ENCODE measurements at places on chromosomes 5 and 9.

DNA sequence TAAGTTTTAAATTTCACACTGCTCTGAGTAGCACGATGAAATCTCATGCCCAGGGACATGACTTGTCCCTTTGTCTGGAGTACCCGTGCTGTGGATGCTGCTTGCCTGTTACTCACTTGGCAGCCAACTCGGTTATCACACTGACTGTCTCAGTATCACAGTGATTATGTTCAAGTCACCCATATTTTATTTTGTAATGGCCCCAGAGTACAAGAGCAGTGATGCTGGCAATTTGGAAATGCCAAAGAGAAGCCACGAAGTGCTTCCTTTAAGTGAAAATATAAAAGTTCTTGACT, 22.8 kb upstream of the SCGB3A2 start:
- DNase-seq: no peak

GRCh38 chr5:95528565-95528964, 26.2 kb downstream of the SKIC3 start:
- no peak for DNase-seq

DNA sequence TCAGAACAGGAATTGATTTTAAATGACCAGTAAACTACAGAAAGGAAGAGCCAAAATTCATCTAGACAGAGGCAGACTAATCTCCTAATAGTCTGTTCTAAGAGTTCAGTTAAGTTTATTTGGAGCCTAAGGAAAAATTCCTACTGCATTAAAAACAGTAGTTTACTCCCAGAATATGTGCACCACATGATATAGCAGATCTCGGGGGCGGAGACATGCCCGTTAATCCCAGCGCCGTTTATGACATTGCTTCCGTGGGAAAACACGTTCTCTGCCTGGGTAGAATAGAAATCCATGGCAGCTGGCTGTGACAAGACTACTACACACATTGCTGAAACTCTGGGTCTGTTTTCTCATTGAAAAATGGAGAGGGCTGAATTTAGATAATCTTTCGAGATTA, 11.4 kb downstream of the HABP4 start:
- no peak for DNase-seq

DNA sequence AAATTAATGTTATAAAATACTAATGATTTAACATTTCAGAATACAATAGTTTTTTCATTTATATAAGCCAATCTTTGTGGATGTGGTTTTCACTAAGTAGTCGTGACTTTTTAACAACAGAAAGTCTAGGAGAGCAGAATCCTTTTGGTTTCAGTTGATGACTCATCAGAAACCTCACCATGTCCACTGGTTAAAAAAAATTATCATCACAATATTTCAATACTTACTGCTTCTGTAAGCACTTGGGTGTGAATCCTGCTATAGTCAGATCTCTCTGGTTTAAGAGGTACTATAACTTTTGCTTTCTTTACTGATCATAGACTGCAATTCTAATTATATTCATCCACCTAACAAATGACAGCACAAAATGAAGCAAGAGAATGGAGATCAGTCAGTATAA, 77.2 kb downstream of the MRPS30 start:
- no peak for DNase-seq

GRCh38 chr9:84230355-84231145, 110.0 kb downstream of the SLC28A3 start:
- no peak for DNase-seq

DNA sequence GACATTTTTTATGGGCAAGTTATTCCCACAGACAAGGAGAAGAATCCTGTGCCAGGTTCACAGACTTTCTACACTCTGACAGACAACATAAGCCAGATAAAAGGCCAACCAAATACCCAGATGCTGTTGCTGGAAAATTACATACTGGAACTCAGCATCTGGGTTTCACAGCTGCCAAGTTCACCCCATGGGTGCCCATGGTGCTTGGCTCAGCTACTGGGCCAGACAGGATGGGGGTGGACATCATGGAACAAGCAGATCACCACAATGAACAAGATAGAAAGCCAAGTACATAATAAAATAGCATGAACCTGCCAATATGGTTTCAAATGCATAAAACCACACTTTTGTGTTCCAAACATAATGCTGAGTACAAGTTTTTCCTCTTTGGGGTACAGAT, 999.8 kb downstream of the NR2F1-AS1 start:
- DNase-seq: no peak

DNA sequence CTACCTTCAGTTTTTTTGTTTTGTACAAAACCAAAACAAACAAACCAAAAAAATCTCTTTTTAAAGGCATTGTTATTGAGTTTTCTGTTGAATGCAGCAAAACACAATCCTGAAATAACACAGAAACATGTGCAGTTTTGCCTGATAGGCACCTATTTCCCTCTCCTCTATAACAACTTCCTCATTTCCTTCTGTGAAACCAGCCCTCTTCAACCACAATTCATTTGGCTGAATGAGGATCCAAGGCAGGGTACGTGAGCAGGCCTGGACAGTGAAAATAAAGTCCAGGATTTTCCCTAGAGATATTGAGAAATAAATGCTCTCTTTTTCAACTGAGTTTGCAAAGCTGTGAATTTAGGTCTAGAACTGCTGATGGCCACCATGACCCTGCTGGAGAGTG, 134.8 kb upstream of the LARP1 start:
- DNase-seq: no peak

DNA sequence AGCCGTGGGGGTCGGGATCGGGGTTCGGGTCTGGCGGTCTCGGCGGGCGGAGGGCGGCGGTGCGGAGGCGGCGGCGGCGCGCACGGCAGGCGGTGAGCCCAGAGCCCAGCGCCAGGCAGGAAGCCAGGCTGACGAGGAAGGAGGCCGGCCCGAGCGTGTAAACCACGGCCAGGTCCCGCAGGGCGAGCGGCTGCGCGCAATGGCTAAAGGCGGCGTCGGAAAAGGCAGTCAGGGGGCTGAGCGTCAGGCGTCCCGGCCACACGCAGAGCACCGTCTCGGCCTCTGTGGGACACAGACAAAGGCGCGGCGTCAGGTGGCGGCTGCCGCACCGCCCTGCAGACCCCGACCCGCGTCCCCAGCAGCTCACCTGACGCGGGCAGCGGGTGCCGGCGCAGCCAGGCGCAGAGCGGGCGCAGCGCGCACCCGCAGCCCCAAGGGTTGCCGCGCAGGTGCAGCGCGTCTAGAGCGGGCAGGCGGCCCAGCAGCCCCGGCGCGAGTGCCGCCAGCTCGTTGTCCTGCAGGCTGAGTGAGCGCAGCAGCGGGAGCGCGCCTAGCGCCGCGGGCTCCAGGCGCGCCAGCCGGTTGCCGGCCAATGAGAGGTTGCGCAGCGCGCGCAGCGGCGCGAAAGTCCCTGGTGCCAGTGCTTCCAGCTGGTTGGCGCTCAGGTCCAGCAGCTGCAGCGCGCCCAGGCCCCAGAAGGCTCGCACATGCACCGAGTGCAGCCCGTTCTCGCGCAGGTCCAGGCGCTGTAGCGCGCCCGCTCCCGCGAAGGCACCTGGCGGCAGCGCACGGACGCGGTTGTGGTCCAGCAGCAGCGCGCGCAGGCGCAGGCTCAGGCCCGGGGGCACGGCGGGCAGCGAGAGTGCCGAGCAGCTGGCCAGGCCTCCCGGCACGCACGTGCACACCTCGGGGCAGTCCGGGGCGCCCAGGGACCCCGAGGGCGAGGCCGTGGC, 671 bp downstream of the LRRC26 start:
- DNase-seq: no peak

DNA sequence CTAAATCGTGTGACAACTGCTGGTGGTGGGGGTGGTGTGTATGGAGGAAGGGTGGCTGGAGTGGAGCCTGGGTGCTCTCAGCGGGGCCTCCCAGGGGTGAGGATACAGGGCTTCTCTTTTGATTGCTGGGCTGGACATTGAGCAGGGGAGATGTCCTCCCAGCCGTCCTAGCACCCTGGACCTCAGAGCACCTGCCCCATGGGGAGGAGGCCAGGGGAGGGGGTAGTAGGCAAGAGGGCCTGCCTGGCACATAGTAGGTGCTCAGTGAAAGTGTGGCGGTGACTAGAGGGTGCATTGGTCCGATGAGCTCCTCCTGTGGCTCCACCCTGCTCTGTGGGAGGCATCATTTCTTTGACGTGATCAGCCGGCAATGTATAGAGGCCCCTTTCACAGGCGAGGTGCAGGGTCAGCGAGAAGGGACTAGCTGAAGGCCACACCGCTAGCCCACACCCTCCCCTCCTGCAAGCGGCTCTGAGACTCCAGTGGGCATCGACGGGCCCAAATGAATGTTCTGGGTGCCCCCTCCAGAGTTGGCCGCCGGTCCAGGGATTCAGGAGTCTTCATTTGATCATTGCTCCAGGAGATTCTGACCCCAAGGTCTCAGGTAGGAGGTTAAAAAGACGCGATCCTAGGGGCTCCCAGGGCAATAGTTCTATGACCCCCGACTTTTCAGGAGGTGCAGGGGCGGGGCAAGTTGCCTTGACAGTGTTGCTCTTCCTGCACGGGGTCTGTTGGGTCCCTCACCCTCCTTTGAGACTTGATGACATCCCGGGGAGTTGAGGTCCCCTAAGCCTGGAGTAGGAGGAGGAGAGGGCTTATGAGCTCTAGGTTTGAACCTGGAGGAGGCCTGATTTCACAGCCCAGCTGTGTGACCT, 255.5 kb downstream of the PBX3 start:
- DNase-seq: no peak

DNA sequence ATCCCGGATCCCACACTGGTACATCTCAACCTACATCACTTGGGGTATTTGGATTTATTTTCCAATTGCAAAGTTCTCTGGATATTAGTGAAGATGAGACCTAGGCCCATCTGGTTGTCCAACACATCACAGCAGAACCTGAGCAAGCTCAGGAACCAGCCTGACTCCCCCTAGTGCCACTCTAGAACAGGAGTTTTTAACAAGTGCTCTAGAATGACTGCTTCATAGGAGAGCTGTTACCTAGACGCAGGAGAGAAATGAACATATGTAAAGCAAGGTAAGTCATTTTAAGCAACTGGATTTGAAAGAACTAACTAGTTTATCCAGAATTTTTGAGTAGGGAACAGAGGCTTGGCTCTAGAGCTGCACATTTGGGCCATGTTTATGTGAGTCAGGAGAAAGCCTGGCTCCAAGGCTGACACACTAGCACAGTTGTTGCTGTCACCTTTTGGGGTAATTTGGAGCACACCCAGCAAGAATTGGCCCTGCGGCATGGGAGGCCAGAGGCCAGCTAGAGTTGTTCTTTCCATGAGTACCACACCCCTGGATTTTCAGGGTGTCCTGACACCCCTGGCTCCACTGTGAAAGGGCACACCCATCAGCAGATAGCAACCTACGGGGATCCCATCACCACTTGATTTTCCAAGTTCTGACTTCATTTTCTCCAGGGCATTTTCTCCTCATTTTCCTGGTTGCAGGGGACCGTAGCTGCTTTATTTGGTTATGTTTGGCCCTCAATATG, 110.9 kb upstream of the LPAR1 start:
- DNase-seq: no peak

DNA sequence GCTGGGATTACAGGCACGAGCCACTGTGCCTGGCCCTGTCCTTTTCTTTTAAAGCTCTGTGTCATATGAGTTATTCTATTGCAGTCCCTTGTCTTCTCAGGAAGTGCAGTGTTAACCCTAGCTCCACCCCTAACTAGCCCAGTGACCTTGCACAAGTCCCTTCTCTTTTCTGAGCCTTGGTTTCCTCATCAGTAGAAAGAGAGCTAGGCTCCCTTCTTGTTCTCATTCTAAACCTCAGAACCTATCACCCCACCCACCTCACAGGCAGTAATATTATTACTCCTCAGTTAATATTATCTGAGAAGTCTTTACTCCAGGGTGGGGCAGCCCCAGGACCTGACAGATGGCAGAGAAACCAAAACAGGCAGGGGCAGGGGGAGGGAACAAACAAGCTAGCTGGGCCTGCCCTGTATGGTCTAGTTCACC, 7.2 kb downstream of the CYFIP2 start:
- DNase-seq: no peak

DNA sequence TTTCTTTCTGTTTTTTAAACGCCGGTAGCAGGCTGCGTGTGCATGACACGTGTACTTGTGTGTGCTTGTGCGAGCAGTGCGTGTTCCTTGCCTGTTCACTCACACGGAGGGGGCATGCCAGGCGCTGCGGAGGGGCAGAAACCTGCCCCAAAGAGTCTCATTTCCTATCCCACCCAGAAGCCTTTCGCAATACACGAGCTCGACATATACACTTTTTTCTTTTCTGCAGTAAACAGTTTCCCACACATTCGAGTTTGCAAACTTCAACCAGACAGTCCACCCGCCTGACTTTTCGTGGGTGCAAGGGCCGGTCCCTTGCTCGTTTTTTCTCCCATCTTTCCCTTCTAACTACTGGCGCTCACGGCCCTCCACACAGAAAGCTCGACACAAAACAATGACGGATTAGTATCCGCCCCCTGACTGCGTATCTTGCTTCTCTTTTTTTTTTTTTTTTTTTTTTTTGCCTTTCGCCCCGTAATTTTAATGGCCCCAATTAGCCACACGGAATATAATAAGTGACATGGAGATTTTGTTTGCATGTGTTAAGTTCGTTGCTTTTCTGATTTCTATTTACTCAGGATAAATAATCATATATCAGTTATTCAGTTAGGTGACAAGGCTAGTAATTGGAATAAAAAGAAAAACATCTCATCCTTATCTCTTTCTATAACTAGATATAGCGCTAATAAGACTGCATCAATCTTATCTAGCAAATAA, 5.3 kb upstream of the OTP start:
- no peak for DNase-seq

DNA sequence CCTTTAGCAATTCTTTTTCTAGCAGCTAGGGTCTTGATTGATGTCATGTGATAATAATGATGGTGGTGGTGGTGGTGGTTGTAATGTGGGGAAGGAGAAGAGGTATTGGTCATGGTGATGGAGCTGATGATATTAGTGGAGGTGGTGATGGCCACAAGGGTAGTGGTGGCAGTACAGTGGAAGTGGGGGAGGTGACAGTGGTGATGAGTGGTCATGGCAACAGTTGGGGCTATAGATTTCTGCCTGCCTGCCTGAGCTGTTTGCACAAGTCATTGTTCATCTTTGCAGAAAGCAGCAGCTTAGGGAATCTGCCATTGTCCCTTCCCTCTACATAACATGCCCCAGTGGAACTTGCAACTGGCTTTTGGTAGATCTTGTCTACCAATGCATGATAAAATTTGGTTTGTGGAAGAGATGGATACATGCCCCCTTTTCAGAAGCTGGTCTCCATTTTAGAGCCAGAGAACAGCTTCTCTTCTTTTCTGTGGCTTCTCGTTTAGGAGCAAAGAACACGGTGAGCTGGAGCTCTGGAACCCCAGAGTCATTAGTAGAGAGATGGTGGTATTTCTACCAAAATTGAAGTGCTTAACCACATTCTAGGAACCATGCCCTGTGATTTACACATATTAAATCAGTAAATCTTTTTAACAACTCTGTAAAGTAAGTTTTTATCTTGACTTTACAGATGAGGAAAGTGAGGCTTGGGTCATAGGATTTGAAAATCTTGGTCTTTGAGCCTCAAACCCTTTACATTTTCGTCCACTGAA, 100.3 kb downstream of the AOPEP start:
- no peak for DNase-seq
